CD4-positive, alpha-beta T cell treated with Interleukin-1 beta for 1 hour (primary cell): ENCODE measurements at places on chromosomes 13 and 19.

DNA sequence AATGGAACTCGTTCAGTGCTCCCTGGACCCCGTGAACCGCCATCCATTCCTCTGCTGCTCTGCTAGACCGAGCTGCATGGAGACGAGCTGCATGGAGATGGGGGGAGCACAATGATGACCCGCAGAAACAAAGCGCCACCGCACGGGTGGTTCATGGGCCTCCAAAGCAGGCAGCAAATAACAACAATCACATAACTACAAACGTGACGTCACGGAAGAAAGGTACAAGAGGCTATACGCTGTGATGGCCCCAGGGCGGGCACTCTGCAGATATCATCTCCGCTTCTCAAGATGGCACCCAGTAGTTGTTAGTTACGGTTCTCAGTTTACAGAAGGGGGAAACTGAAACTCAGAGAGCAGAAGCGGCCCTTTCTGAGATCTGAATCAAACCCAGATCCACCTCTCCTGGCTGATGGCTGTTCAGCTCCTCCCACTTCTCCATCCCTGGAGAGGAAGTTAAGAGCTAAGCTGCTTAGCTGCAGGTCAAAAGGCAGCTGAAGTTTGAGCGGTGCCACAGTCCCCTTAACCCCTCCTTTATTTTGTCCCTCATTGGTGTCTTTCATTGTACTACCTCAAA lies 1.7 kb downstream of the ATP13A1 start:
- DNase-seq, result peak; percentile 71

DNA sequence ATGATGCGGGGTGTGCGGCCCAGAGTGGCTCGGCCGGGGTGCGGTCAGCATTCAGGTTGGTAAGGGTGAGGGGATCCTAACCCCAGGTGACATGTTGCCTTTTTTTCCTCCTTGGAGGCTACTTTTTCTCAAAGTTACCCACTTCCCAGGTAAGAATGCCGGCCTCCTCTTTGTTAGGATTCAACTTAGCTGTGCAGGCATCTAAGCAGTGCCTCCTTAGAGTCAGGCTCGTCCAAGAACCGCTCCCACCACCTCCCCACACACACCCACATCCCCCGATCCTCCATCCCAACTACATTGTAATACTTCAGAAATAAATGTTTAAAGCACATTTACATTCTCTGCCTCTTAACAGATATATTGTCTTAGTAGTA lies 733 bp upstream of the ENOX1 start:
- no peak for DNase-seq

DNA sequence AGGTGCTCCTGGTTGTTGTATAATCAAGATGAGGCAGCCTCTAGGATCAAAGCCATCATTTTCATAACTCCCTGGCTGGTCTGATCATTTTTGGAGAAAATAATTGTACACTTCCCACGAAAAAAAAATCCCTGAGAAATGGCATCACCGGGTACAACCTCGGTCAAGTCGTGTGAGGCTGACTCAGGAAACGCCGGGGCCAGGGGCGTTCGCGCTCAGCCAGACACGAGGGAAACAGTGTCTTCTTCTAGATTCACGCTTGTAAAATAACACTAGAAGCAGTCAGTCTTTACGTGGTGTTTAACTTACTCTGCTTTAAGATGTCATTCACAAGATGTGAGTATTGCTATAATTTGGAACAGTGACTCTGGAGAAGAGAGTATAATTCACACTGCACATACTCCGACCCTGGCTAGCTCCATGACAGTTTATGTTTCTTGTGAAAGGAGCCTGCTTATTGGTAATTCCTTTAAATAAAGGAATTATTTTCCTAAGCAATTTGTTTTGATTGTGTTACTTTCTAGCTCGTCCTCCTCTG lies 109.0 kb upstream of the SOX1 start:
- no peak for DNase-seq

DNA sequence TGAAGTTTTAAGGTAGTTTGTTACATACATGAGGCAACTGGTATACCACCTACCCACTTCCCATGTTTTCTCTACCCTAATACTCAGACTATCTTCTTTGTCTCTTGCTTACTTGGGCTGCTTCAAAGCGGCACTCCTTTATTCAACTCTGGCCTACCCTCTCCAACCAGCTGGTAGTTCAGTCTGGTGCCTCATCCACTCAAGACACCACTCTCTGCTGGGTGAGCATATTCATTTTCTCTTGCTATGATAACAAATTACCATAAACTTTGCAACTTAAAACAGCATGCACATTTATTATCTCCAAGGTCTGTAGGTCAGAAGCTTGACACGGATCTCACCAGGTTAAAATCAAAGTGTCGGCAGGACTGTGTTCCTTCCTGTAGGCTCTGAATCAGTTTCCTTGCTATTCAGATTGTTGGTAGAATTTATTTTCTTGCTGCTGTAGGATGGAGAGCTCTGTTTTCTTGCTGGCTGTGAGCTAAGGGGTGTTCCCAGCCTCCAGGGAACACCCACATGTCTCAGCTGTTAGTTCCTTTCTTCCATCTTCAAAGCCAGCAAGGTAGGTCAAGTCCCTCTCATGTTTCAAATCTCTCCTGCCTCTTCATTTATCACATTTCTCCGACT lies 666.0 kb downstream of the DIAPH3 start:
- DNase-seq, result no peak
